ENCODE measurements at places on chromosomes 4 and X. TPM values are rescaled to one million over a fixed set of nuclear protein-coding genes. Genes with fewer than 3 reads are reported as not detected.
A peak's percentile ranks its signal among the peaks of the same experiment; 100 is the strongest.

SPIN3 gene
- 4.0 TPM for polyA plus RNA-seq

CTAG1B gene
- not detected for polyA plus RNA-seq

PCDH7 gene
- polyA plus RNA-seq = not detected

NIPAL1 gene
- polyA plus RNA-seq = 0.13 TPM

RHOXF1 gene
- polyA plus RNA-seq = 0.33 TPM

FGB gene
- polyA plus RNA-seq = not detected

DNA sequence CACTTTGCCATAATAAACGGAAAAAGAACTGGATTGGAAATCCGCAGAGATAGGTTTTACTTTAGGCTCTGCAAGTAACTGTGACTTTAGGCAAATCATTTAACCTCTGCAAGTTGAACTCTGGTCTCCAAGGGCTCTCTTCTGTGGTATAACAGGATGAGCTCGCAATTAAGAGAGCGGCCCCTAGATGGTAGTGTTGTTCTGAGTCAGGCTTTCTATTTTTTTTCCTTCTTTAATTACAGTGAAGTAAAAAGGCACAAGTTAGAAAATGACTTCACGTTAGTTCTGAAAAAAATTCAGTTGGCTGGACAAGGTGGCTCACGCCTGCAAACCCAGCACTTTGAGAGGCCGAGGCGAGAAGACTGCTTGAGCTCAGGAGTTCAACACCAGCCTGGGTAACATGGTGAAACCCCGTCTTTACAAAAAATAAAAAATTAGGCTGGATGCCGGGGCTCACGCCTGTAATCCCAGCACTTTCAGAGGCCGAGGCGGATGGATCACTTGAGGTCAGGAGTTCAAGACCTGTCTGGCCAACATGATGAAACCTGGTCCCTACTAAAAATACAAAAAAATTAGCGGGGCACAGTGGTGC is 18.0 kb downstream of the RPS3A start:
- peak; percentile 42 for DNase-seq

- DNase-seq = no peak
Observed at GRCh38 chr4:74056858-74057562, 18.5 kb upstream of the CXCL3 start.

GRCh38 chr4:83025563-83025962 is 9.4 kb upstream of the COPS4 start:
- no peak for DNase-seq

GRCh38 chrX:18789916-18790315 is 82.5 kb downstream of the PPEF1 start:
- DNase-seq = no peak

DNA sequence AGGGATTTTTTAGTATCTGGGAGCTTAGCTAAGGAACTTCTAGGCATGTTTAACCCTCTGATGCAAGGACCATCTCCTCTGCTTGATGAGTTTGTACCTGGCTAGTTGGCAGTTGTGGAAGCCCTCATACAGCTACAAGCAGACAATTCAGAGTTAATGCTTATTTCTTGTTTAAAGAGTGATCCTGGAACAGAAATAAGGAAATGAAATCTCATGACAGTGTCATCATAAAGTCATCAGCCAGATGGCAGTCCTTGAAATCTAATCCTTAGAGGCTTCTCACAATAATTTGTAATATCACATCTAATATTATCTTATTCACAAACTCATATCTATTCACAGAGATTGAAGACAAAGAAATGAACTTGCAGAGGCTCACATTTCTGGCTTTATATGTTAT is 581.6 kb upstream of the FTHL17 start:
- DNase-seq = no peak

- no peak for DNase-seq
Observed at GRCh38 chrX:27890611-27891010, 82.8 kb downstream of the MAGEB10 start.

DNA sequence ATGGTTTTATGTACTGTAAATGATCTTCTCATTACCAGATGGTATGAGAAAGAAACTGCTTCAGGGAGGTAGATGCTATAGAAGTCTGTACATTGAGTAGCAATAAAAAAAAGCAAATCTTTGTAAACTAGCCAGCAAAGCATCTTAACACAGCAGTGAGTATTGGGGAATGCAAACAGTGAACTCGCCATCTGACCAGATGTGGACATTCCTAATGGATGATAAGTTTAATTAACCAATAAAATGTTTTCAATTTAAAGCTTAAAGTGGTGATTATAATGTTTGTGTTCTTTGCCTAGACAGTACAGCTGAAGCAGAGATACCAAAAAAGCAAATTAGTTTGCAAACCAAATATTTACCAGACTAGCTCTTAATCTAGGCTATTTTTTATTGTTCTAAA is 1144.2 kb downstream of the FAT4 start:
- DNase-seq = no peak

DNA sequence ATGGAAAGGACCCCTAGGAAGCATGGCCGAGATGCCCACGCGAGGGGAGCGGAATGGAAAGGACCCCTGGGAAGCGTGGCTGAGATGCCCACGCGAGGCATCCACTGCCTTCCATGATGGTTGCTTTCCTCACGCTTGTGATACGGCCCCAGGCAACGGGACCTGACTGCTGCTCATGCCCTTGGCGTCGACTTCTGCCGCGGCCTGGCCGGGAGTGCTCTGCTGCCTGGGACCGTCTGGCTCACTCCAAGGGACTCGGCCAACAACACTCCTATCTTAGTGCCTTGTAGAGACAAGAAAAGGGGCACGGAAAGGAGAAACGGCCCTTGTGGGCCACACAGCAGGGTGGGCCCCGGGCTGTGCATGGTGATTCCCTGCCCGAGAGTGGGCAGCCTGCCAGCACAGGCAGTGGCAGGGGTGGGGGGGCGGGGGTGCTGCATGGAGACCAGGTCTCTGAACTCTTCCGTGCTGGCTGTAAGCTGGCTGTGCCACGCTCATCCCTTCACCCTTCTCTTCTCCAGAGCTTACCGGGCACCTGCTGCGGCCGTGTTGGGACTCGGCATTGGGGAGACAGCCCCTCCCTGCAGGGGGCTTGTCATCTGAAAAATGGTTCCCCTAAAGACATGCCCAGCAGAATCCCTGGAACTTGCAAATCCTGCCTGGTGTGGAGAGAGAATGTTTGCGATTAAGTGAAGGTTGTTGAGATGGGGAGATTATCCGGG is 38.6 kb upstream of the HMX1 start:
- no peak for DNase-seq

DNA sequence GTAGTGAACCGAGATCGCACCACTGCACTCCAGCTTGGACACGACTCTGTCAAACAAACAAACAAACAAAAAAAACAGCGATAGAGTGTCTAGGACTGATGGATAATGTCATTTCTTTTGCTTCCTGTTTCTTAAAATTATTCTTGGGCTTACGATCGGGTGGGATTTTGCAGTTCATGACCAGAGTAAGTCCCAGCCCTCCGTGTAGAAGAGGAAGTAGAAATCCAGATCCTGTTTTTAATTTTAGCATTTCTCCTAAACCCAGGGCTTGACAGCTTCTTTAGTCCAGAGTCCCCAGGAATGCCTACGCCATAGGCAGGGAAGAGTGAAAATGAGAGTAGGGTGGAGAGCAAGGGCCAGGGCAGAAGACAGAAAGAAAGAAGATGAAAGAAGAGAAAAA is 94.3 kb downstream of the HPRT1 start:
- DNase-seq = no peak

DNA sequence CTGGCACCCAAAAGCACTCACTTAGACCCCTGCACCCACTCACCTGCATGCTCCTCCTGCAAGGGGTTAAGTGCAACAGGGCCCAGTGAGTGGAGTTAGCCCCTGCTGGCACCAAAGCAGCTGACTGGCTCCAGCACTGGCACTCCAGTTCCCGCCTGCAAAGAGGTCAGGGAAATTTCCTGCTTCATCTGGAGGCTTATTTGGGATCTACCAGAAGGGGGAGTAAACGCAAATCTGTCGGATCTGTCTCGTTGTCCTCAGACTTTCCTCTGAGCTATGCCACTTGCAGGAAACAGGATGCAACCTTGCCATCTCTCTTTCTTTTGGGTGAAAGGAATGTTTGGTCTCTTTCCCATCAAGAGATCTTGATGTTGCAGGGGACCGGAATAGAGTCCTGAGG is 435.6 kb downstream of the PCDH10 start:
- no peak for DNase-seq

GRCh38 chr4:126800575-126801141 is 832.1 kb upstream of the INTU start:
- no peak for DNase-seq

- no peak for DNase-seq
Observed at GRCh38 chr4:144649646-144650045, 3.7 kb downstream of the HHIP start.

Measured in naive thymus-derived CD8-positive, alpha-beta T cell (primary cell).